NCI-H187 (cell line): ENCODE measurements at places on chromosomes 5 and 9.

DNA sequence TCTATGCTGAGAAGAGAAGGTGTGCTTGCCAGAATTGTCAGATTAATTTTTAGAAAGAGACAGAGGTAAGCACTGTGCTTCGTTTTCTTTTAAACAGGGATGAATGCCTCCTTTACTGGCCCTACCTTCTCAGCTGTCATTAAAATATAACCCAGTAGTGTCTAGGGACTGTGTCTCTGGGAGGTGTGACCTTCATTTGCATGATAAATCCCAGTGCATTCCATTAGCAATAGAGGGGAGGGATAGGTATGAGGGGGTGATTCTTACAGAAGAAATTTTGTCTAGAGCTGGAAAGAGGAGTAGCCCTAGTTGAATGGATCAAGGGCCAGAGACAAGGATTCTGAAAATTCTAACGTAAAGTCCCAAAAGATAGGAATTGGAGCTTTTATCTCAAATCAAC lies 351.5 kb downstream of the BNC2 start:
- no peak for DNase-seq

GRCh38 chr9:2269778-2270177 lies 254.6 kb downstream of the SMARCA2 start:
- no peak for DNase-seq

GRCh38 chr9:93464876-93465275 lies 11.5 kb upstream of the FAM120AOS start:
- DNase-seq = no peak

- no peak for DNase-seq
Measured at GRCh38 chr9:36164989-36165388, 4.2 kb upstream of the CCIN start.

DNA sequence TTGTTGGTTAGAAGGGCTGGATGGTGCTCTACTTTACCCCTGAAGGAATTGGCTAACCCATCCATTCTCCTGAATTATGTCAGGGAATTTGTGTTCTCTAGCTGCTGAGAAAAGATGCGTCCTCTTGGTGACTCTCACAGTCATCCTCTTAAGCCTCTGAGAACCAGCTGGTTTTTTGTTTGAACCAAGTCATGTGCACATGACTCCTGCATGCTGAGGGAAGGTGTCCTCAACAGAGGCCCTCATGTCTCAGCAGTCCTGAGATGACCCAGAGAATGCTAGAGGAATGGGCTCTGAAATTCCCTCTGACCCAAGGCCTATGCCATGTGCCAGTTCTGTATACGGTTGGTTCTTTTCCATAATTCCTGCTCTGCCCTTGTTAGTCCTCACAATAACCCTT lies 10.4 kb upstream of the C5orf63 start:
- no peak for DNase-seq

GRCh38 chr5:95048628-95049027 lies 236.3 kb downstream of the MCTP1 start:
- no peak for DNase-seq

GRCh38 chr5:6548756-6549285 lies 84.0 kb downstream of the NSUN2 start:
- no peak for DNase-seq

DNA sequence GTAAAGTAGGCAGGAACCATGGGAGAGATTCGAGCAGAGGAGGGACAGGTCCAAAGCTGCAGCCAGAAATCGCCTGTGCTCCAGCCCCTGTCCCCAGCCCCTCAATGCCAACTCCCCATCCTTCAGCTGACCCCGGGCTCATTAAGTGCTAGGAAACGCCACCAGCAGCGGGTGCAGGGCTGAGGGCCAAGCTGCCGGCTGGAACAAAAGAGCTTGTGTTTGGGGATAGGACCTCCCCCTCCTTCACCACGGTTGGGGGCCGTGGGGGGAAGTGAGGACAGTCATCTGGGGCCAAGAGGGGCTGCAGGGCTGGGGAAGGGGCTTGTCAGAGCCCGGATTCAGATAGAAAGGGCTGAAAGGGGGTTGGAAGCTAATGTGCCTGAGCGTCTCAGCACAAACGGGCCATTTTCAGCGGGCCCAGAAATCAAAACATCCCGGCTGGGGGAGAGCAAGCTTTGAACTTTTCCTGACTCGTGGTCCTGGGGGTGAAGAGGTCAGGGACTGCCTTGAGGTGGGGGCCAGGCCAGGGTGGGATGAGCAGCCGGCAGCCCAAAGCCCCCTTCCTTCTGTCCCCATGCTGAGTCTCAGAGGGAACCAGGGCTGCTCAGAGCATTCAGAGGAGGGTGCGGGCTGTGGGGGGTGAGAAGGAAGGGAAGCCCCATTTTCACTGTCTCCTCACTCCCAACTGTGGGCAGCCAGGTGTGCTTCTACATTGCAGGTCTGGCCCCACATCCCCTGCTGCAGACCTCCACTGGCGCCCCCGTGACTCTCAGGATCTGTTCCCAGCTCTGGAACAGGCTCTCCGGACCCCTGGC lies 69.4 kb upstream of the DAB2IP start:
- DNase-seq = no peak

GRCh38 chr5:122774519-122774860 lies 390 bp upstream of the SNX2 start:
- DNase-seq = no peak

DNA sequence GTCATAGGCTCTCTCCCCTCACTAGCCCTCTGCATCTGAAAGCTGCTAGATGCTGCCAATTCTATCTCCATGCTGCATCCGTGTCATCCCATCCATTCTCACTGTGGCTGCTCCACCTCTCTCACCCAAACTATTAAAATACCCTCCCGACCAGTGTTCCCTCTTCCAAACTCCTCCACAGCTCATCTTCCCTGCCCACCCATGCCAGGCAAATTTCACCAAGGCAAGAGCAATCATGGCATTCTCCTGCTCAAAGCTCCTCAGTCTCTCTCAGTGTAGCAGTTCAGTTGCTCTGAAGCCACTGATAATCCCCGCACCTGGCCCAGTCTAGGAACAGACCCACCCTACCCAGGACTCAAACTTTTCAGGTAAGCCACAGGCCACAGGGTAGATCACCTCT lies 48.4 kb downstream of the SPOCK1 start:
- no peak for DNase-seq

DNA sequence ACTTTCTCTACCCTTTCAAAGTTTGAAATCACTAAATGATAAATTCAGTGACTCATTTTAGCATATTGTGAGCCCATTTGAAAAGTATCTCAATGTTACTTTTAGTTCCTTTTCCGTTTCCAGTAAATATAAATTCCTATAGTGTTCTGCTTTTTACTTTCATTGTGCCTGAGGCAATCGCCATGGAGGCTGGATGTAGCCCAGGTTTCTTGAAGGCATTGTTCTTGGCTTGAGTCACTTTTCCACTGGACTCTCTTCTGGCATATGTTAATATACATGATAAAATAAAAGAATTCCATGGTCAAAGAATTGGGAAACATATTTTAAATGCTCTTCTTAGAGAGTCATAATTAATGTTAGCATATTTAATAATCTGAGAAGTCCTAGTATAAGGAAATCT lies 327.0 kb downstream of the IZUMO3 start:
- no peak for DNase-seq

GRCh38 chr5:84292788-84293653 lies 91.7 kb downstream of the EDIL3 start:
- no peak for DNase-seq

GRCh38 chr9:118586978-118587377 lies 782.3 kb downstream of the BRINP1 start:
- DNase-seq = no peak

DNA sequence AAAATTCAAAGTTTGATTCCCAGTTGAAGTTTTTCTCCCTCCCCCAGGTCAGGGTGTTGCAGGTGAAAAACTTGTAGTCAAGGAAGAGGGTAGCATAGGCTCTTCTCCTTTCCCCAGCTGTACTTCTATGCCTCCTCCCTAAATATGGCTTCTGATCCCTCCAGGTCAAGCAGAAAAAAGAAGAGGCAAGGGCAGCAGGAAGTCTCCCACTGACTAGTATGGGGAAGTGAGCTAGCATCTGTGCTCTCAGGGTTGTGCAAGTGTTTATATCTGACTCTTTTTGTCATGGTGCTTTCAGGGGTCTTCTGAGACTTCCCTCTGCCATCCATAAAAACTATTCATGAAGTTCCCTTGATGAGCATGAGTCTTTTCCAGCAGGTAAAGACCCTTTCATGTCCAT lies 76.0 kb downstream of the ATPSCKMT start:
- no peak for DNase-seq

DNA sequence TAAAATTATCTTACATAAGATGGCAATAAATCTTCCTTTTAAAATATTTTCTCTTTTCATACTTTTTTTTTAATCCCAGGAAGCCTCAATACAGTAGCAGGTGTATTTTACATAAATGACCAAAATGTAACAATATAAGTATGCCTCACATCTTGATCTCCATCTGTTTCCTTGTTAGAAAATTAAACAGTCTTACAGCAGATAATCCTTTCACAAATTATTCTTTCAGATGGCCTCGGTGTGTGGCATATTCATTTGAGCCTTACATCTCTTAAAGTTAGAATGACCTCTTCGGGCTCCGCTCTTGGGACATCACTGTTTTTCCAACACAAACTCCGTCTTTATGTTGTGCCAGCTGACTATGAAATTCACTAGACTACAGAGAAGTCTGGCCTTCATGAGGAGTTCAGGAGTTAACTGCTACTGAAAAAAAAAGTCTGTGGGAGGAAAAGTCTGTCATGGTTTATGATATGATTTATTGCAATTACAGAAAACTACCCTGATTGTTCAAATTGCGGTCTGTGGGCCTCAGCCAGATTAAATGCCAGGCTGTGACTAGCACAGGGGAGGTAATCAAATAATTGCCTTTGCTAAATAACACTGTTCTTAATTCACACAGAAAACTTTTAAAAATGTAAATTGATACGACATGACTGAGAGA lies 292.9 kb upstream of the PUM3 start:
- no peak for DNase-seq

DNA sequence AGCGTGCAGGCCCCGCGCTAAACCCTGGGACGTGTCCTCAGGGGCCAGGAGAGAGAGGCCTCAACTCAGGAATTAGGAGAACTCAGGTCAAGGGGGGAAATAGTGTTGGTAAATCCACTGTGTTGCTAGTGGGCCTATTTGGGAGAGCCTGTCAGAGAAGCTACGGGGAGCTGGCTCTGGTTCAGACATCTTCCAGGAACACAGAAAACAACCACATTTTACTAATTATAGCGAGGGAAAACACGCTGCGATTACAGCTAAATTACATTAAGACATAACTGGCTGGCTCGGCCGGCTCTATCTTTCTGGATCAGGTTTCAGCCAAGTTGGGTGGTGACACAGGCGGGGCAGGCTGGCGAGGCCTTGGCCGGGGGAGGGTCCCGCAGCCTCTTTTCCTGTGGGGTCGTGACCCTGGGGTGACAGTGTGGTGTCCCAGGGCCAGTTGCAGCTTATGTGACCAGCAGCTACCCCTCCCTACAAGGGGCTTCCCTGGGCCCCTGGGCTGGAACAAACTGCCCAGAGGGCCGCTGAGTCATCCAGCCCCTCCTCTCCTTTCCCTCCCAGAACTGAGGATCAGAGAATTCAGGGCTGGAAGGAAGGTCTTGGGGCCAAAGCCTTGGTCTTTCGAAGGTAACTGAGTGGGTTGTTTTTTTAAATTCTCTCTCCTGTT lies 75.1 kb downstream of the FGF18 start:
- DNase-seq = no peak

DNA sequence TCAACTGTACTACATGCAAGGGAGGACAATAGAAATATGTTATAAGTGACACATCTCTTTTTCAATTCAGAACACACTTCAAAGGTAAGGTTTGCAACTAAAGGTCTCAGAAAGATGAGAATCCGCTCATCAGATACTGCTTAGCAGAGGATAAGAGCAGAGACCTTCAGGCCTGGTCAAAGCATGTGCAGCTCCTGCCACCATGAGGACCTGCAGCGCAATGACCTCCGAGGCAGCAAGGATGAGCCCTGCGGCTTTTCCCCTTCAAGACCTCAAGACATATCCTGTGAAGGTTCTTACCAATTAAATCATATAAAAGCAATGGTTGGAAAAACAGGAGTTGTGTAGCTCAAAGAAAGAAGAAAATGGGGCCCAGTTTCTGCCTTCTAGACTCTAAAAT lies 135.8 kb downstream of the TRIM36 start:
- DNase-seq = no peak

- DNase-seq = no peak
Measured at GRCh38 chr9:108802967-108803366, 52.8 kb downstream of the ACTL7B start.

DNA sequence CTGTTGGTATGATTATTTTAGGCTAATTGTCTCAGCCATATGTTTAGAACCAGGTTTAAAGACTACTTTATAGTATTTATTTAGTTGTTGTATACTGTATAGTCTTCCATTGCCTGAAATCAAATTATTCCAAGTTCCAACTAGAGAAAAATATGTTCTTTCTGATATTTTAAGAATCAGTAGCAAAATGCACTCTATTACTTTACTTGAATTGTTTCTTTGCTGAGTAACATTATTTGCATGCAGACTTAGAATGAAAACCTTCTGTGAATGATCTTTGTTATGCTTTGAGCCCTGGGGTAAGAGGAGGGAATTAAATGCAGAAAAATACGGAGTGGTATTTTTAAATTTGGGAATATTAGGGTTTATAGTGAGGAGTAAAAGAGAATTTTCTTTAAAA lies 47.9 kb downstream of the MEGF10 start:
- DNase-seq = no peak

DNA sequence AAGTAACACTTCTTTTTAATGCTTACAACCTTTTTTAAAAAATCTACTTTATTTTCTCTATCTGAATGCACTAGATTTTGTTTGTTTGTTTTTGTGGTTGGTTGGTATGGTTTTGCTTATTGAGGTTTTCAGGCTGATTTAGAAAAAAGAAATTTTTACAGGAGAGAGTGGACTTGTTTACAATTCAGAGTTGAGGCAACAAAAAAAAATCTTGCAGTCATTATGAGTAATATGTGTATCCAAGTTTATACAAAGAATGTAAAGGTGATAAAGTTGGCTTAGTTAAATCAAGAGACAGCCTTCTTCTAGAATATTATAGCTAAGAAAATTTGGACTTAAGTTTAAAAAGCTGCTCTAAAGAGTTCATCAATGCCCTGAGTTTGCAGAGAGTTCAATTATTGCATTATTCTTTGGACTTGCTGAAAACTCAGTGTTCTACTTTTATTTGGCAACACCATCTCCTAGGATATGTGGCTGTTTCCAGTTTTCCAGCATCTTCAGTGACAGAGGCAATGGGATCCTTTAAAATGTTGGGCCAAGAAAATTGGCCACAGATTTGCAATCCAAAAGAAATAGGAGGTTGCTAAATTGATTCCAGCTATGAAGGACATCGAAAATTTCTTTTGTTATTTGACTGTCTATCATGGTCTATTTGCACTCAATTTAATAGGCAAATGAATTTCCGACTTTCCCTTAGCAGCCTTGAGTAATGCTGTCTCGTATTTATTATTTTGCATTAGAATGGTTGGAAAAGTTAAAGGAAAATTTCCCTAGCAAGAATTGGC lies 10.7 kb downstream of the STK32A start:
- DNase-seq = no peak
